ENCODE measurements at places on chromosomes 13 and 19. TPM values are rescaled to one million over a fixed set of nuclear protein-coding genes. Genes with fewer than 3 reads are reported as not detected.

The CNMD gene
- 95.1 TPM for total RNA-seq

GRCh38 chr19:29119590-29119989, 93.4 kb downstream of the UQCRFS1 start:
- H3K4me1 ChIP-seq, result no peaks in the 10 kb centered on the region
- peaks cover 17% of the 10 kb centered on the region for H3K36me3 ChIP-seq
- peak; percentile 41 for DNase-seq
- H3K4me3 ChIP-seq, result no peak overlapping the region
- H3K27ac ChIP-seq, result no peak overlapping the region
- H3K27me3 ChIP-seq, result no peaks in the 10 kb centered on the region

DNA sequence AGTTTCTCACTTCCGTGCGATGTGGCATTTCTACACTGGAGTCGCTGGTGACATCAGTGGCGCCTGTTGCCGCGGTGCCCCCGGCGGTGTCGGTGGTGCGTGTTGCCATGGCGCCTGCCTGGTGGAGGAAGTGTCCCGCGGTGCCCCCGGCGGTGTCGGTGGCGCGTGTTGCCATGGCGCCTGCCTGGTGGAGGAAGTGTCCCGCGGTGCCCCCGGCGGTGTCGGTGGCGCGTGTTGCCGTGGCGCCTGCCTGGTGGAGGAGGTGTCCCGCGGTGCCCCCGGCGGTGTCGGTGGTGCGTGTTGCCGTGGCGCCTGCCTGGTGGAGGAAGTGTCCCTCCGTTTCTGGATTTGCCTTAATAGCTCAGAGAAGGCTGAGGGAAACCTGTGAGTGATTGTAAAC, 127.6 kb downstream of the KDM4B start:
- DNase-seq, result no peak
- no peak overlapping the region for H3K27ac ChIP-seq
- peaks cover 45% of the 10 kb centered on the region for H3K36me3 ChIP-seq
- no peaks in the 10 kb centered on the region for H3K27me3 ChIP-seq
- no peak overlapping the region for H3K4me3 ChIP-seq

The RASGRP4 gene
- total RNA-seq, result 4.1 TPM

DNA sequence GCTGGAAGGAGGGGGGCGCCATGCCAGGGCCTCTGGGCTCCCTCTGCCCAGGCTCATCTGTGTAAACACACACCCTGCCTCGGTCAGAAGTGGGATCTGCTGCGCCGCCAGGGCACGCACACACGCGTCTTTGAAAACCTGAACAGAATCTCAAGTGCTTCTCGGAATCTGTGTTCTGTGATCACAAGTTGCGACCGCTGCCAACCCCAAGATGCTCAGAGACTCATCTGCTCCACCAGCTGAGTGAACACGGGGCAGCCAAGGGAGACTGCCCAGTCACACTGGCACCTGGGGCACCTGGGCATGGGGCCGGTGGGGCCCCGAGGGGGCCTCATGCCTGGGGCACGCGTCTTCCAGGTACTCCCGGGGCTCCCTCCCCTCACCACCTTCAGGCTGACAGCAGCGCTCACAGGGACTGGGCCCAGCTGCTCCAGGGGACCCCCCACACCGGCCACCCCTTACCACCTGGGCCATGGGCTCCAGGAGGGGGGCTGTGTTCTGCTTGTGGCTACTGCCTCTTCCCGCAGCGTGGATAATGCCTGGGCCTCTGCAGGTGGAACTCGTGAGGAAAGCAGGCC, 59.0 kb downstream of the KLF2 start:
- H3K36me3 ChIP-seq, result peaks cover 18% of the 10 kb centered on the region
- no peaks in the 10 kb centered on the region for H3K27me3 ChIP-seq
- no peak overlapping the region for H3K4me3 ChIP-seq

GRCh38 chr19:16660763-16661479, at the start of gene TMEM38A:
TSS of gene TMEM38A (plus strand) at chr19:16661139. CDS start at chr19:16661218, 79 bp downstream.
- peak within 1 kb of the TSS; percentile 98 for H3K4me3 ChIP-seq
- H3K27me3 ChIP-seq, result no peaks in the 10 kb centered on the region
- peaks cover 27% of the 10 kb centered on the region for H3K36me3 ChIP-seq
- peak within 1 kb of the TSS; percentile 100 for H3K27ac ChIP-seq
- DNase-seq, result peak; percentile 38
- H3K4me1 ChIP-seq, result peaks cover 11% of the 10 kb centered on the region

GRCh38 chr19:14575428-14575980, 3.6 kb upstream of the NDUFB7 start:
- no peaks in the 10 kb centered on the region for H3K27me3 ChIP-seq
- H3K27ac ChIP-seq, result no peak overlapping the region
- H3K4me3 ChIP-seq, result no peak overlapping the region
- H3K4me1 ChIP-seq, result peaks cover 4% of the 10 kb centered on the region
- peaks cover 2% of the 10 kb centered on the region for H3K36me3 ChIP-seq

DNA sequence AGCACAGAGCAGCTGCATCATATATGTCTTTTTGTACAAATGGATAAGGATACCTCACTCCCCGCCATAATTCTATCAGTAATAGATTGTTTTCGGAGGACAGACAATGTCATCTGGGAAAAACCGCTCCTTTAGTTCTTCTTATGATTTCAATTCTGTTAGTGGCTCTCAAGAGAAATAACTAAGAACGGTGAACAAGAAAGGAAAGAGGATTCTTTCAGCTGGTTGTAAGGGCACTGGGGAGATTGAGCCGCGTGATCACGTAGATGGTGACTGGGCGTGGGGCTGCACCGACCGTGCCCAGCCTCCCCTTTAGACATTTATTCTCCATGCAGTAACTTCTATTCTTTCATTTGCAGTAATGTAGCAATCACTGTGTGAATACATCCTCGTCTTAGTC, 99.4 kb upstream of the PEG3 start:
- H3K4me3 ChIP-seq, result no peak overlapping the region
- no peak overlapping the region for H3K27ac ChIP-seq
- peaks cover 17% of the 10 kb centered on the region for H3K27me3 ChIP-seq
- H3K36me3 ChIP-seq, result peaks cover 65% of the 10 kb centered on the region
- no peak for DNase-seq
- no peaks in the 10 kb centered on the region for H3K4me1 ChIP-seq

- H3K27me3 ChIP-seq, result peaks cover 6% of the 10 kb centered on the region
- H3K4me3 ChIP-seq, result no peak overlapping the region
- H3K4me1 ChIP-seq, result peaks cover 4% of the 10 kb centered on the region
- no peaks in the 10 kb centered on the region for H3K36me3 ChIP-seq
- no peak for DNase-seq
Observed at GRCh38 chr19:1486720-1487575, 3.2 kb downstream of the PCSK4 start.

The TEX101 gene
- total RNA-seq, result not detected

GRCh38 chr13:43346427-43346826, 323.0 kb downstream of the DNAJC15 start:
- no peak overlapping the region for H3K27ac ChIP-seq
- H3K4me3 ChIP-seq, result no peak overlapping the region
- H3K36me3 ChIP-seq, result no peaks in the 10 kb centered on the region
- no peak for DNase-seq
- H3K27me3 ChIP-seq, result no peaks in the 10 kb centered on the region

GRCh38 chr19:43648633-43649032, 9.0 kb upstream of the CADM4 start:
- no peak for DNase-seq
- peaks cover 21% of the 10 kb centered on the region for H3K27me3 ChIP-seq
- H3K4me3 ChIP-seq, result no peak overlapping the region
- H3K27ac ChIP-seq, result no peak overlapping the region

The CLDN10 gene
- 29.6 TPM for total RNA-seq

The LRRC63 gene
- total RNA-seq, result not detected

DNA sequence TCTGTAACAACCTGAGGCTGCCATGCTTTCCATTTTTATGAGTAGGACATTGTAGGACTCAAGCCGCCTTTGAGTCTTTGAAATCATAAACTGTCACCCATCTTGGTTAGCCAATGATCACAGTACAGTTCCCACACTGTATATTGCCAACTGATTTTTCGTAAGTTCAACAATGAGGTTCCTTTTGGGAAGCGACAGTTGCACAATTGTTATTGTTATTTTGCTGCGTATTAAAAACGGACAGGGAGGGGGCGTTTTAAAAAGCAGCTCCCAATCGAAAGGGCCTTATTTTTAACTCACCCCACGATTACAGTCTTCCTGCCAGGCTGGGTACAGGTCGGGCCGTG, 601 bp downstream of the SLC46A3 start:
- H3K36me3 ChIP-seq, result no peaks in the 10 kb centered on the region
- no peak for DNase-seq
- peak overlapping the region; percentile 98 for H3K4me3 ChIP-seq
- peaks cover 11% of the 10 kb centered on the region for H3K4me1 ChIP-seq
- no peak overlapping the region for H3K27ac ChIP-seq
- H3K27me3 ChIP-seq, result peaks cover 39% of the 10 kb centered on the region

DNA sequence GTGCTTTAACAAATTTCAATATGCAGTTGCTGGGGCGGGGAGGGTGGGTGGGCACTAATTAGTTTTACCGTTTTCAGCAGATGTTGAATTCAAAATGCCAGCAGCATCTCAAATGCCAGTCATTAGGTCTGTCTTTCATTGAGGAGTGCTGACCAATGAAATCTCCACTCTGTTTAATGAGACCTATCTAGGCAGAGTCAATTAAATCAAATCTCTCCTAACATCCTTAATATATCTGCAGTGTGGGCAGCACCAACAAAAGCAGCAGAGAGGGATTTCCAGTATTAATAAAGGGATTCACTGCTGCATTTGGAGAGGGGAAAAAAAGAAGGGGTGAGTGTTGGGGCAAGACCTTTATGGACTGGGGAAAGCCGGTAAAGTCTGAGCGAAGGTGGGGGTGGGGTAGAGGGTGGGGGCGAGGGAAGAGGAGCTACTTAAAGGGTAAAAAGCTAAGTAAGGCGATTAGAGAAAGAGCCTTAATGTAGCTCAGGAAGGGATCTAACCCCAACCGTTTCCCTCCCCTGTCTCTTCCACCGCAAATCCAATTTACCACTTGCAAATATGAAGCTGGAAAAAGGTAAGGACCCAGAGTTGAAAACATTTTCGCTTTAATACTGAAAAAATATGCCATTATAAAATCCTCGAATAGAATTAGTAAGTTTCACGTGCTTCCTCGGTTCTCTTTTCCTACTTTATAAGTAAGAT, 4.5 kb downstream of the SLITRK1 start:
- peak overlapping the region; percentile 82 for H3K4me3 ChIP-seq
- no peak overlapping the region for H3K27ac ChIP-seq
- peaks cover 60% of the 10 kb centered on the region for H3K27me3 ChIP-seq

DNA sequence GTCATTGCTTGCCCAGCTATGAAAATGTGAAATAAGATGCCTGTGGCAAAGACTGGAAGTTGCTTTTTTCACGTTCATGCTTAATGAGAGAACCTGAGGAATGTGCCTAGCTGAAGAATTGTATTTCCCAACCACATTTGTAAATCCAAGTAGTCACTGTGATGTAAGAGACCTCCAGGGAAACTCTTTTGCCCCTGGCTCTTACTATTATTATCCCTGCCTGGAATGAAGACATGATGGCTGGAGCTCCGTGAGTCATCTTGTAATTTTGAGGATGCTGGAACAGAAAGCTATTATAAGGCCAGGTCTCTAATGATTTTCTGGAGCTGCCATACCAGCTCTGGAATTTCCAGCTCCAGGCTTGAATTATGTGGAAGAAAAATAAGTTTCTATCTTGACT, 894.3 kb downstream of the DIAPH3 start:
- no peak overlapping the region for H3K4me3 ChIP-seq
- DNase-seq, result no peak
- H3K36me3 ChIP-seq, result no peaks in the 10 kb centered on the region
- H3K4me1 ChIP-seq, result 0 out of 2 replicates have a peak, but pooled peaks cover 2% of the 10 kb centered on the region
- H3K27me3 ChIP-seq, result peaks cover 4% of the 10 kb centered on the region

The IZUMO2 gene
- 3.5 TPM for total RNA-seq

DNA sequence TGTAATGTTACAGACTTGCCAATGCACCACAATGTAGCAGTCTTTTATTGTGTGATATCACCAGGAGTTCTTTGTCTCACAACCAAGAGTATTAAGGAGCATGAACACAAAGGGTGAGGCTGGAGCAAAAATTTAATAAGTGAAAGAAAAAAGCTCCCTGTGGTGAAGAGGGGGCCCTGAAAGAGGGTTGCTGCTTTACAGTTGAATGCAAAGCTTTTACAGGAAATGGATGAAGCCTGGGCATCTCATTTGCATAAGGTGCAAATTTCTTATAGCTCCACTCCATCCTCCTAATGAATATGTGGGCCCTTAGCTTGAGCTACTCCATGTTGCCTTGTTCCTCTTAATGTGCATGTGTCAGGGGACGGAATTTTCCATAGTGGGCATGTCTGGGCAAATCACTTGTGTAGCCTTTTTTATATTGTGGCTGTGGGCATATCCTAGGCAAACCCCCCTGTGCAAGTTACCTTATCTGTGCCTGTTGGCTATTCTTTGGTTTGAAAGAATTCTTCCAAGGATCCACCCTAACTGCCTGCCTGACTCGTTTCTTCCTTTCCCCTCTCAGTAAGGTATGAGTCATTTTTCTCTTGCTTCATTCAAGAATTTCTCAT, 45.3 kb upstream of the TRPC4 start:
- no peak for DNase-seq
- no peaks in the 10 kb centered on the region for H3K27me3 ChIP-seq
- peaks cover 68% of the 10 kb centered on the region for H3K4me1 ChIP-seq
- H3K4me3 ChIP-seq, result peak overlapping the region; percentile 83
- peak overlapping the region; percentile 88 for H3K27ac ChIP-seq
- peaks cover 20% of the 10 kb centered on the region for H3K36me3 ChIP-seq

- peak overlapping the region; percentile 30 for H3K27ac ChIP-seq
- no peaks in the 10 kb centered on the region for H3K27me3 ChIP-seq
- no peak for DNase-seq
- H3K4me3 ChIP-seq, result peak overlapping the region; percentile 14
- peaks cover 31% of the 10 kb centered on the region for H3K36me3 ChIP-seq
- H3K4me1 ChIP-seq, result peaks cover 14% of the 10 kb centered on the region
Observed at GRCh38 chr19:21705393-21705792, 62.0 kb downstream of the ZNF100 start.

GRCh38 chr13:81171065-81171647, 830.2 kb upstream of the SPRY2 start:
- H3K4me1 ChIP-seq, result peaks cover 9% of the 10 kb centered on the region
- H3K4me3 ChIP-seq, result no peak overlapping the region
- H3K27me3 ChIP-seq, result no peaks in the 10 kb centered on the region
- peaks cover 5% of the 10 kb centered on the region for H3K36me3 ChIP-seq
- H3K27ac ChIP-seq, result no peak overlapping the region

DNA sequence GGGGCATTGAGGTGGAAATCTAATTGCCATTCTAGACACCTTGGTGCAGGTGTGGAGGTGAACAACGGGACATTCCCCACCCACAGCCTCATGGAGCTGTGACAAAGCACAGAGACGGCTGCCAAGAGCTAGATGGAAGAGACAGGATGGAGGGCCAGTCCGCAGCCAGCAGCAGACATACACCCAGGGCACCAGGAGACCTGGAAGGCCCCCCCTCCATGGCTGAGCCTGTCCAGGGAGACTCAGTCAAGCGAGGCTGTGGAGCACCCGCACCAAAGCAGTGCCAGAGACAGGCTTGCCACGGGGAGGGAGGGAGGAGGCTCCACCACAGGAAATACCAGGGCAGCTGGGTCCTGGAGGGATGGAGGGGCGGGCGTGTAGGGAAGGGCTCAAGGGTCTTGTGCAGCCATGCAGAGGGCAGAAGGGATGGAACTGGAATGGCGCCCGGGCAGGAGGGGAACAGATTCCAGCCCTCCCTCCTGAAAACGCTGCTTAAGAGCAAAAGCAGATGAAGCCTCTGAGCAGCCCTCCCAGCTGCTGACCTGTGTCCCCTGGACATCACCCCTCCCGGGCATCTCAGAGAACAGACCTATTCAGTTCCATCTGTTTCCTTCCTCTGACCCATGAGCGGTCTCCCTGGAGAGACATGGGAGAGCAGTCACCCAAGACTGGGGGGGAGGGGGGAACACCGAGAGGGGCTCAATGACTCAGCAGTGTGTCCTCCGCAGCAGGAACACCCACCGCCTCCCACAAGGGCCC, 14.4 kb downstream of the EPS15L1 start:
- H3K27me3 ChIP-seq, result no peaks in the 10 kb centered on the region
- peaks cover 52% of the 10 kb centered on the region for H3K4me1 ChIP-seq
- H3K4me3 ChIP-seq, result peak overlapping the region; percentile 48
- H3K36me3 ChIP-seq, result no peaks in the 10 kb centered on the region
- H3K27ac ChIP-seq, result peak overlapping the region; percentile 95
- peak; percentile 32 for DNase-seq
